ENCODE measurements at places on chromosomes 12 and 14. TPM values are rescaled to one million over a fixed set of nuclear protein-coding genes. Genes with fewer than 3 reads are reported as not detected.

- DNase-seq: no peak
Observed at GRCh38 chr14:36477266-36477665, 42.8 kb downstream of the NKX2-1 start.

DNA sequence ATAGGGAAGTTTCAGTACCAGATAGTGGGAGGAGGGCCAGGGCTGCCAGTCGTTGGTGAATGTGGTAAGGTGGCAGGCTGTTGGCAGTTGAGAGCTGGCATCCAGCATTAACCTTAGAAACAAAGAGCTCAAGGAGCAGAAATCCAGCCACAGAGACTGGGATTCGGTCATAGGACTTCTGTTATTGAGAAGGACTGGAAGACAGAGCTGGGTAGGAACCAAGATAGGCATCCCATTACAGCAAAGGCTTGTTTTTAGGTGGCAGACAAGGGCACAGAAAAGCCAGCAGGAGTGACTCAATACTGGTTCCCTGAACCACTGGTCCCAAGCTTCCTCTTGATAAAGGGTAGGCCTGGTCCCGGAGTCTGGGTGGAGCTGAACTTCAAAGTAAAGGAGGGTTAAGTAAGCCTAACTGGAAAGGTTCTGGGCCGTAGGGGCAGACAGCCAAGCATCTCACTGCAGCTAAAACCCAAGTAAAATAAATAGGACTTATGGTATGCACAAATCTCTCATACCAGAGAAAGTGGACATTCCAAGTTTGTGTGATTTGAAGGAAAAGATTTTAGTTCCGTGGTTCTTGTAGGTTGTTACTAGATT, 147.9 kb downstream of the ETV6 start:
- no peak for DNase-seq

DNA sequence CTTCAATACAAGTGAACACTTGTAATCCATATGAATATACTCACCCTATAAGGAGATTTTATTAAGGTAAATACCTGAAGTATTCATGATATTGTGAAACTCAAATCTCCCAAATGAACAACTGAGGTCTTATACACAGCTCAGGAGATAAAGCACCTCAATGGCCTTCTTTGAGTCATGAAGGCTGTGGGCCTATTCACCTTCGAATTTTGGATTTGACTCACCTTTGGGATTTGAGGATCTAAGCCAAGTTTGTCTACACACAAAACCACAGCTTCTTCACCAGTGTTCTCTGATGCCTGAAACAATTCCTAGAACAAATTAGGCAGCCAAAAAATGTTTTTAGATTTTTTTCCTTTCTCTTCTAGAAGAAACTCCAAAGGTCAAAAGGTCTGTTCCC, 194.1 kb downstream of the NUAK1 start:
- no peak for DNase-seq

DNA sequence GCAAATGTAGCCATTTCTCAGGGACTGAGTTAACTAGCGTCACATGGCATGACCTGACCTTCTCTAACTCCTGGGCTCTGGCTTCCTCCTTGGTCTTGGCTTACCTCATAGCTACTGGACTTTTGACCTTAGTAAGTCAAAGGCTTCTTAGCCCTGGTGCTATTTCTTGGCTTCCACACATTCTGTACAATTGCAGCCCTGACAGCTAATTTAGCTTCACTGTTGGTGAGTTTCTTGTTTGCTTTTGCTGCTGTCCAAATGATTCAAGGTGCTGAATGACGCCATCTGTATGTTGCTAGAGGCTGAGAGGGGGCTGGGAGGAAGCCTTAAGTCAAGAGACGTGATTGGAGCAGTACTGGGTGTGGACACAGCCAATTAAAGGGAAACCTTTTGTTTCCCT, 202.7 kb downstream of the PRKD1 start:
- DNase-seq: peak; percentile 89

GRCh38 chr12:125755512-125755911, 690.3 kb downstream of the AACS start:
- DNase-seq: no peak

GRCh38 chr12:69570000-69570516, 15.2 kb upstream of the CCT2 start:
- no peak for DNase-seq

DNA sequence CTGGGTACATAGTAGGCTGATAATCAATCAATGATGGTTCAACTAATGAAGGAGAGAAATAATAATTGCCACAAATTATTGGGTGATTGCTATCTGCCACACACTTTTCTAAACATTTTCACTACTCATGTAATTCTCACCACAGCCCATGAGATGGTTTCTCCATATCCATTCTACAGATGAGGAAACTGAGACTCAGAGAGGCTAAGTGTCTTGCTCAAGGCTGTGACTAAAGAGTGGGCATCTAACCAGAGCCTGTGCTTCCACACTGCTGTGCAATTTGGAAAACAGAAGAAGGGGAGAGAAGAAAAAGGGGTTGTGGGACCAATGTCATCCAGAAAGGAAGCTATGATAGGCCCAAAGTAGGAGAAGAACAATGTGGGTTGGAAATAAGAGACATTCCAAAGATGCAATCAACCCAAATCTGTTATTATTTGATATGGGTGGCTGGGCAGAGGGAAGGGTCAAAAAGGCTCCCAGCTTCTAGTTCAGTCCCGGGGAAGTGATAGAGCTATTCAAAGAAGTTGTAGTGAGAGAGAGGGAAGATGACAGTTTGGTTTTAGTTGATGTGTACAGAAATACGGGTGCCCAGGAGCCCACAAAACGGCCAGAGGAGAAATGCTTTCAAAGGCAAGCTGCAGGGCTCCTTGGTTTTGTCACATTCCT, 483 bp upstream of the NR1H4 start:
- DNase-seq: no peak

DNA sequence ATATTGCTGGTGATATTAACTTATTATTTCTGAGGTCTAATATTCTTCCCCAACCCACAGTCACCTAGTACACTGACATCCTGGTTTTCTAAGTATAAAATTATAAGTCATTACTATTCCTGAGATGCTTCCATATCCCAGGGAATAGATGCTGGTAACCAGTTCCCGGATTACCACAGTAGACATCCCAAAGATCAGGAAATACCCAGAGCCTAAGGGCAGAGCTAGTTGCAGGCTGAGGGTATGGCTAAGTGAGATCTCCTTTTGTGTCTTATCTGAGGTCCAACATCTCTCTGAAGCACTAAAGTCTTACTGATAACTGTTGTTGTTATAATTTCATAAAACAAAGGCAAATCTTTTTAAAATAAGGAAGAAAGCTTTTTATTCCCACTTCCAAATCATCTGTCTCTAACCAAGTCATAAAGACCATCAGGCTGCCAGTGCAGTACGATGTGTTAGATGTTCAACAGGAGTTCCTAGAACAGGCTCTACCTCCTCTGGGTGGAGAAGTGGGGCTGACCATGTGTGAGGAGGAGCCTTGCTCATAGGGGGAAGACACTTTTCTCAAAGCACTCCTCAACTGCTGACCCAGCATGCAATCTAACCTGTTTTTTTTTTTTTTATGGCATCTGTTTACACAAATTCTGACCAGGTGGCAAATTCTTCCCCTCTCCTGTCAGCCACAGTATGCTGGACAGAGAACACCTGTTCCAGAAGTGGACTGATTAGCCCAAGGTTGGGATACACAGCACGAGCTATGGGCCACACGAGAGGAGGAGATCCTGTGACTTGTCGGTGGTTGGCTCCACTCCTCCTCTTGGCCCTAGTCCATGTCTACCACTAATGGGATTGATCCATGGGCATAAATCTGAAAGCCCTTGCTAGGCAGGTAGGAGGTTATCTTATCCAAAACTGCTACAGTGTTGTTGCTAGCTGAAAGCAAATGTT, 16.1 kb upstream of the GRIP1 start:
- DNase-seq: no peak

GRCh38 chr12:28176295-28176694, 14.0 kb upstream of the CCDC91 start:
- DNase-seq: no peak

- DNase-seq: peak; percentile 34
Observed at GRCh38 chr12:94874518-94875302, 128.8 kb downstream of the NDUFA12 start.

DNA sequence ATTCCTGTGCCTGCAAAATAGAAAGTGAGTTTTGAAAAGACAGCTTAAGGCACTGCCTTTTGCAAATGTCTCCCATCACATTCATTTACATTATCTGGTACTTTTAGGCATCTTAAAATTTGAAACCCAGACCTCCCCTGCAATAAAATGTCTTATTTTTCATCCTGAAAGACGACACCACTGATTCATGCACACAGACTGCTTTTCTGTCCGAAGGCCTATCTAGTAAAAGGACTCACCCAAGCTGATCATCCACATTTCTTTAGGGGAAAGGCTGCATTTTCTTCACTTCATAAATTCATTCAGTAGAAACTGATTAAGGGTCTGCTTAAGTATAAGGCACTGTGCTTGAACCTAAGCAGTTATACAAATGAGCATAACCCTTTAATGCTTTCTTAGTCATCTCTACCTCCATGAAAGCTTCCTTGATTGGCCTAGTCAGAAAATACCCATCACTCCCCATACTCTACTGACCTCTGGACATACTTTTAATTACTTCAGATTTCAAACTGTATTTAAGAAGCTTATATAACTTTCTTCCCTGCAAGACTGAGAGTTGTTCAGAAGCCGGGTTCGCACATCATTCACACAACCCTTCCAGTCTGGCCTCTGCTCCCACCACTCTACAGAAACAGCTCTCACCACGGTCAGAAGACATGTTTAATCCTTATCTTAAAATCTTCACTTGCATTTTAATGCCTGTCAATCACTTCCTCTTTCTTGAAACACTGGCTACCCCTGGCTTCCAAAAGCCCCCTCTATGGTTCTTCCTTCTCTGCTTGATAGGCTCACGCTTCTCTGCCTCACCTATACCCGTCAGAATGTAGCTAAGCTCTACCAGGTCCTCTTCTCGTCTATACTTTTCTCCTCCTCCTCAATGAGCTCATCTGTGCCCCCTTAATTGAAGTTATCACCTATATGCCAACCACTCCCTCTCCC, 288.6 kb downstream of the MED13L start:
- no peak for DNase-seq

DNA sequence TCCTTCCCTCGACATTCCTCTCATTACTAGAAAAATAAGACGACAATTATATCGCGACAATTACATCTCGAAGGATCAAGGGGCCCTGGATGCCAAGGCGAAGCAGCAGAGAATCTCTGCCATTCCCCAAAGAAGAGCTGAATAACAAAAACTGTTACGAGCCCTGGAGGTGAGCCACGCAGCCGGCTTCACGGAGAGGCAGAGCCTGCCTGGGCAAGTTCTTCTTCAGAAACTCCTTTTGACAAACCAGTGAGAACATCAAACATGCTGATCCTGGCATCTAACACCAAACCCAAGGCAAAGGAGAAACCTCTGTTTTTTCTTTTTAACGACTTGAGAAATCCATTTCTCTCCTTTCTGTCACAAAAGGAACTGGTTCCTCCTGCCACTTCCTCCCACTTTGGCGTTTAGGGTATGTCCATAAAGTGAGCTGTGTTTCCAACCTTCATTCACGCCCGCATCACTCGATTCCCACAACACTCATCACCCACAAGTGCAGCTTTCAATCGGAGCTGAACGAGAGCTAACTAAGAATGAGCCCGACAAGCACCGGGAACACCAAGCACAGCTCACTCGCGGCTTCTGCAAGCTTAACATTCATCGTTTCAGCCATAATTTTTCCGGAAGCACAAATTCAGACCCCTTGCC, 21.5 kb downstream of the CCDC88C start:
- no peak for DNase-seq

- DNase-seq: no peak
Observed at GRCh38 chr12:89497005-89497404, 27.6 kb downstream of the GALNT4 start.

DNA sequence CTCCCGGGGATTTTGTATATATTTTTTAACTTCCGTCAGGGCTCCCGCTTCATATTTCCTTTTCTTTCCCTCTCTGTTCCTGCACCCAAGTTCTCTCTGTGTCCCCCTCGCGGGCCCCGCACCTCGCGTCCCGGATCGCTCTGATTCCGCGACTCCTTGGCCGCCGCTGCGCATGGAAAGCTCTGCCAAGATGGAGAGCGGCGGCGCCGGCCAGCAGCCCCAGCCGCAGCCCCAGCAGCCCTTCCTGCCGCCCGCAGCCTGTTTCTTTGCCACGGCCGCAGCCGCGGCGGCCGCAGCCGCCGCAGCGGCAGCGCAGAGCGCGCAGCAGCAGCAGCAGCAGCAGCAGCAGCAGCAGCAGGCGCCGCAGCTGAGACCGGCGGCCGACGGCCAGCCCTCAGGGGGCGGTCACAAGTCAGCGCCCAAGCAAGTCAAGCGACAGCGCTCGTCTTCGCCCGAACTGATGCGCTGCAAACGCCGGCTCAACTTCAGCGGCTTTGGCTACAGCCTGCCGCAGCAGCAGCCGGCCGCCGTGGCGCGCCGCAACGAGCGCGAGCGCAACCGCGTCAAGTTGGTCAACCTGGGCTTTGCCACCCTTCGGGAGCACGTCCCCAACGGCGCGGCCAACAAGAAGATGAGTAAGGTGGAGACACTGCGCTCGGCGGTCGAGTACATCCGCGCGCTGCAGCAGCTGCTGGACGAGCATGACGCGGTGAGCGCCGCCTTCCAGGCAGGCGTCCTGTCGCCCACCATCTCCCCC, 777 bp downstream of the ASCL1 start:
- peak; percentile 67 for DNase-seq

- DNase-seq: no peak
Observed at GRCh38 chr14:36511981-36512584, 7.9 kb downstream of the NKX2-1 start.

- DNase-seq: no peak
Observed at GRCh38 chr12:121719926-121720414, 7.4 kb downstream of the TMEM120B start.

DNA sequence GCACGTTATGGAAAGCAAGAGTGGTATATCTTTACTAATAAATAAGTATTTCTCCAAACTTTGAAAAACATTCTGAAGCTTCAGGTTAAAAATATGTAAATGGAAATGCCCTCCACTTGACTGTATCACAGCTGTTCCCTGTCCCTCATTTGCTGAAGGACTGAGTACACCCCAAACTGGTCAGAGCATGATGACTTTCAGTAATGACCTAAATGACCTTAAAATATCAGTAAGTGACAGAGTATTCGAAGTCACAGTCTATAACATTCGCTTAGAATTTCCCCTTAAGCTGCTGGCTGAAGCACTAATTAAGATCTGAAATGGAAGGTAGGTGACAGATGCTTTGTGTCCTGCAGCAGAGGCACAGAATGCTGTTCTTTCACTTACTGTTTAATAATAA, 191.5 kb downstream of the RGS6 start:
- DNase-seq: no peak

AQP2 gene
- total RNA-seq: not detected

CBLN3 gene
- total RNA-seq: 4.9 TPM

SLC7A7 gene
- 65.2 TPM for total RNA-seq

SLC38A4 gene
- 0.74 TPM for total RNA-seq

CRY1 gene
- 37.2 TPM for total RNA-seq
